Eye (tissue), 1 donor: ENCODE measurements at places on chromosomes 13 and 19.

DNA sequence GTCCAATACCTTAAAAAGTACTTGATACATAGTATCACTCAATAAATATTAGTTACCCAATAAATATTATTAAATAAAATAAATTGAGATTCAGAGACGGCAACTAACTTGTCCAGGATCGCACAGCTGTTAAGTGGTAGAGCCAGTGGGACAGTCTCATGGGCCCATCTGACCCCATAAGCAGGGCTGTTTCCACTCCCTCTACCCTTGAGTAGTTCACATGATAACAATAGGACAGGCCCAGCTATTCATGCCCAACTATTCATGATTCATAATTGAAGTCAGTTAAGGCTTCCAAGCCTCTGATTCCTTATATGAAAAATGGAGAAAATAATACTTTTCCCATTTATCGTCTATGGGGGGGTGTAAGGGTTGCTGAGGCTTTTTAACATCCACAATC lies 78.2 kb downstream of the C13orf42 start:
- DNase-seq: no peak

- DNase-seq: peak; percentile 12
Measured at GRCh38 chr13:33869005-33869404, 51.1 kb downstream of the RFC3 start.

DNA sequence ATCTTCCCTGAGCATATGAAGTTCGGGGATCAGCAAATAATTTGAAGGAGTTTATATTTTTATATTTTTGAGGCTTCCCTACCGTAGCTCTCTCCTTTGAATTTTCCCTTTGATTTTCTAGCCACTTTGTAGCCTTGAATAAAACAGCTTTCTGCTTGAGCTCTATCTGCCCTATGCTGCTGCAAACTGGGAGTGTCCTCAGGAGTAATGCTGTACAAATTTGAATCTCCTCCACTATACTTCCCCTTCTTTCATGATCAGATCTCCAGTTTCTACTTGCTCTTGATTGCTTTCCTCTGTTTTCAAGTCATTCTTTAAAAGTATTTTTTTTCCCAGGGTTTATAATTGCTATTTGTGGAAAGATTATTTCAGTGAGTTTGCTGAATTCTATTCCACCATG lies 14.6 kb downstream of the PDS5B start:
- DNase-seq: no peak

DNA sequence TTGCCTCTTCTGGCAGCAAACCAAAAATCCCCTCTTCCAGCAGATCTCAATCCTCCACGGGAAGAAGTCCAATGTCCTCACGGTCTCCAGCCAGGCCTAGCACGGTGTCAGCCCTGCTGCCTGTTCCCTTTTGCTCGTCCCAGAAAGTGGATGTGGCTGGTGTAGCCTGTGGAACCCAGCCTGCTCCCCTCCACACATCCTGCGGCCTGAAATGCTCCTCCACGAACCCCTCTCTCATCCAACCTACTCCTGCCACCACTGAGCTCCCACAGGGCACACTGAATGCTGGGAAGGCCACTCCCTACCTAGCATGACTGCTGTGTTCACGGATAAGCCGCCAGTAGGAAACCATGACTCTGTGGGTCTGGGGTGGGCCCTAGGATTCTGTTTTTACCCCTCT lies 3.0 kb downstream of the MBOAT7 start:
- DNase-seq: no peak

GRCh38 chr13:98563071-98563470 lies 13.8 kb downstream of the STK24 start:
- DNase-seq: no peak

DNA sequence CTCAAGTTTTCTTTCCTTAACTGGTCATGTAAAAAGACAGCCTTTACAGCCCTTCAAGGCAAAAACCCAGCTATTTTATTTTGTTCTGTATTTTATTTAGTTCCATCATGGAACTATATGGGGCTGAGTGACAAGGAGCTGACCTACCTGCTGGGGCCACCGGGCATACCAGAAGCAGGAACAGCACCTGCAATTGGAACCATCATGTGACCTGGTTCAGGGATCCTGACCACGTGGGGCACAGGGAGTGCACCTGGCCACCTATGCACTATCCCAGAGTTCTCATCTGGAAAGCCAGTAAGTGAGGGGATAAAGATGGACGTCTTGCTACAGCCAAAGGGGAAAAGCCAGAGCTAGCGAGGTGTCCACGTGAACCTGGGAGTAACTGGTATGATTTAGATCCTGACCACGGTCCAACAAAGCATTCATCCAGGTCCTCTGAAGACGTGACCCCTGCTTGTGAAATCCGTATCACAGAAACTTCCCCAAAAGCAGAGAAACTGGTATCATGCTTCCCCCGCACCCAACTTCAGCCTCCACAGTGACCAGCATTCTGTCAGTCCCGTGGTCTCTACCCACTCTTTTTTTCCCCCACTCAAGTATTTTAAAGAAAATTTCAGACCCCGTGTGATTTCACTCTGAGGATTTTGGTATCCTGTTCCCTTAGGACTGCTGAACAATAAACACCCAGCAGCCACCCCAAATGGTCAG lies 40.5 kb upstream of the SLC15A1 start:
- DNase-seq: no peak

GRCh38 chr19:927351-927779 lies 1.5 kb downstream of the ARID3A start:
- peak; percentile 61 for DNase-seq

DNA sequence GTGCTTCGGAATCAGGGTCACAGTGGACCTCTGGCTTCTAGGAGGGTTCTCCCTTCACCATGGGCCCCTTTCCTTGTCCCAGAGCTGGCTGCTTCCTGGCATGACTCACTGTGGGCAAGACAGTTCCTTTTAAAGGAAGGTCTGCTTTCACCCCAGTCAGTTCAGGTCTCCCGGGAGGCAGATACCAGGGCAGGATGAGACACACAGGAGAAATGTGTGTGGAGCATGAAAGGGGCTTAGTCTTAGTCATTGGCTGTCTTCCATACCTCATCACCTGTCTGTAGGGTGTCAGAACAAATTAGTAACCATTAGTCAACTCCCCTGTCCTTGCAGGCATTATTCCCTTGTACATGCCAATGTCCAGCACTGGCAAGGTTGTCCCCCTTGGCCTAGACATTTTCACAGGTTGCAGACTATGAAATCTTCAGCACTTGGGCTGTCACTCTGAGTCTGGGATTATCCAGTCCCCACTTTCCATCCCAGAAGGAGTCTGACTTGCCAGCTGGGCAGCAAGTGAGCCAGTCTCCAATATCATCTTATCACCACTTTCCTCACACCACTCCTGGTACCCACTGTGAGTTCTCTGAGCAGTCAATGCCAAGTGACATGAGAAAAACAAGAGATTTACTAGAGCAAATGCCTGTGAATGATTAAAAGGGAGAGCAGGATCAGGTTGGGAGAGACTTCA lies 76.8 kb upstream of the MEDAG start:
- no peak for DNase-seq

- DNase-seq: peak; percentile 23
Measured at GRCh38 chr13:106681536-106681935, 113.6 kb upstream of the ARGLU1 start.

- peak; percentile 61 for DNase-seq
Measured at GRCh38 chr19:48918801-48919247, 14.7 kb upstream of the DHDH start.

GRCh38 chr13:111947026-111947810 lies 119.7 kb upstream of the SOX1 start:
- no peak for DNase-seq

GRCh38 chr13:26320766-26321165 lies 66.8 kb downstream of the CDK8 start:
- no peak for DNase-seq

GRCh38 chr19:50952910-50953309 lies at the start of gene KLK5:
KLK5 (minus strand) TSS chr19:50953038; CDS start chr19:50952657, 381 bp downstream.
- DNase-seq: no peak

- DNase-seq: no peak
Measured at GRCh38 chr19:9531933-9532332, 6.5 kb downstream of the ZNF426 start.

DNA sequence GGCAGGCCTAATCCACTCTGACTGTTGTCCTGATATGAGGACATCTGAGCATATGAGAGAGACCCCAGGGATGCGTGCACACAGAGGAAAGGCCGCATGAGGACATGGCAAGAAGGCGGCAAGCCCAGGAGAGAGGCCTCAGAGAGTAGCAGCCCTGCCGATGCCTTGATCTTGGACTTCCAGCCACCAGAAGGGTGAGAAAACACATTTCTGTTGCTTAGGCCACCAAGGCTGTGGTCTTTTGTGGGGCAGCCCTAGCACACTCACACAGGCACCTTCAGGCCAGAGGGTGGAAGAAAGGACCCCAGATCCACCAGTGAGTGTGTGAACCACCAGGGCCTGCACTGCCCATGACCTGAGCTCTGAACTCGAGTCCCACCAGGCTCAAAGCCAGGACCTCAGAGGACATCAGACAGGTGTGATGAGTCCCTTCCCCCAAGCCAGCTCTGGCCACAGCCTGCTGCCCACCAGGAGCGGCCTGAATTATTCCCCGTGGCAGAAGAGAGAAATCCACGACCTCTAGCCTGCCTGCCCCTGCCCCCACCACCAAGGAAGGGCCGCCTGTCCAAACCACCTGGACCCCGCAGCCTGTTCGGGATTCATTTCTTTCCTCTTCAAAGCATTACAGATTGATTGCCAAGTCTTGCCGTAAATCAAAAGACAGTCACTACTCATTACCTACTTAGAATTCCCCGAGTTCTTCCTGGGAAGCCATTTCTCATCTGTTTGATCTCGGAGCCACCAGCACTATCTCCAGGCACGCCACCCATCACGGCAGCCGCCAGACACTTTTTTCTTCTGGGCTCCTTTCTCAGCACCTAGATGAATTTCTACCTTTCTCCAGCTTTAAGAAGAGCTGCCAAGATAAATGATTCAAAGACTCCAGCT lies 72.2 kb downstream of the CEBPG start:
- no peak for DNase-seq

GRCh38 chr19:13066226-13066625 lies 36.4 kb downstream of the LYL1 start:
- no peak for DNase-seq

DNA sequence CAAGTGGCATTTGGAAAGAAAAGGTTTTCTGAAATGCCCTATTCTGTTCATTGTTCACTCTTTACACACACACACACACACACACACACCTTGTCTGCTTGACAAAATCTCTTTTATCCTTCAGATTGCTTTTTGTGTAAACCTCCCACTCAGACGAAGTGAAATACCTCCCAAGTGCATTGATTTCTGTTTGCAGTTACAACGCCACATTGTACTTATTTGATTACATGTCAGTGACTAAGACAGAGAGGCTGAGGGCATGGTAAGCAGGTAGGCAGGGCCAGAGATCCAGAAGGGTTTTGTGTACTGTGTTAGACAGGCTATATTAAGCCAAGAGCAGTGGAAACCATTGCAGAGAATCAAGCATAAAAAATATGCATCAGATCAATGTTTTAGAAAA lies 561.8 kb downstream of the GPC6 start:
- DNase-seq: no peak

DNA sequence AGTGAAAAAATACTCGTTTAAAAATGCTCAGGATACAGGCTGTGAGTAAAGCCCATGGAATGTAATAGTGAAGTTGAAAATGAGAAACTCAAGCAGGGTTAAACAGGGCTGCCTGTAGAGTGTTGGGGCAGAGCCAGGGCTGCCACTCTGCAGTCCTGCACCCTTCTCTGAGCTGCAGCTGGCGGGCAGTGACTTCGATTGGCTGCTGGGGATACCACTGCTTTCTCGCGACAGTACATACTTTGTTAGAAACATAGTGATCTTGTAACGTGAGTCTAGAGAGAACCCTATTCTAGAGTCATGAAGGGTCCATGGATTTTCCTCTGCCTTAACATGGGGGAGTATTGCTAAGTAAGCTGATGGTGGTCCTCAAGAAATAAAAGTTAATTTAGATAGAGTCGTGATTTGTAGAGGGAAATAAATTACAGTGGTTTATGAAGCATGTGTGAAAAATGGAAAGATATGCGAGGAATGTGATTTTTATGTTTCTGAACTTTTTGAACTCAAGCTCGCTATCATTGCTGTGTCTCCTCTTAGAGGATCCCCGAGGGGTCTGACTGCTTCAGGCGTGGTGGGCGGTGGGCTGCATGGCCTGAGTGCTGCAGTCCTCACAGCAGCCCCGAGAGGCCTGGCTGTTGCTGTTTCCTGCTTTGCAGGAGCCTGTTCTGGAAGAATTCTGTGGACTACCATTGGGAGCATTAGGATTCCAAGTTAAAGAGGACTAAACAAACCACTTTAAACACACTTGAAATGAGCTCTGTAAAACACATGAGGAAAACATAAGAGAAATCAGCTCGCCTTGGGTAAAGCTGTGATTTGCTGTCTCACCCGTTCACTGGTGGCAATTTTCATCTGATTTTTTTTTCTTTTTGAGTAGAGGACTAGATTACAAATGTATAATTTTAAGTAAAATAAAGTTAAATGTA lies 95.7 kb downstream of the ARHGEF7 start:
- DNase-seq: peak; percentile 50

GRCh38 chr19:29823581-29824330 lies 12.0 kb downstream of the CCNE1 start:
- DNase-seq: no peak

GRCh38 chr13:34533941-34534340 lies 408.1 kb upstream of the NBEA start:
- DNase-seq: no peak

GRCh38 chr13:23796551-23796950 lies 92.6 kb downstream of the MIPEP start:
- peak; percentile 13 for DNase-seq

DNA sequence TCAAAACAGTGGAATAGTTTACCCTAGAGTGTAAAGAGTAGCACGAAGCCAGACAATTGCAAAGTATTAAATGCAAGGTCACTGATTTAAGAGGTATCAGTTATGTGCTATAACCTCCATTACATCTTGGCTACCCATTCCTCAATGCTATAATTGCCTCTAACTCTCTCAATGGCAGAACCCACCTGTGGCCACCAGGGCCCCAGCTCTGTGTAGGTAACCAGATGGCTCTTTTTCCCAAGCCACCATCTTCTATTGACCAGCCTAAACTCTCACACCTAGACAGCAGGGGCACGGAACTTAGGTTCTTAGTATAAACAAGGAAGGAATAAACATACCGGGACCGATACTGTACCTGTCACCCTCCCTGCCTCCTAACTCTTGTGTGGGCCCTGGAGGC lies 277.6 kb downstream of the PCDH9 start:
- no peak for DNase-seq

GRCh38 chr13:64078480-64078936 lies 2662.9 kb upstream of the PCDH20 start:
- DNase-seq: no peak
